Dermis blood vessel endothelial cell (primary cell): ENCODE measurements at places on chromosomes 4 and X.

DNA sequence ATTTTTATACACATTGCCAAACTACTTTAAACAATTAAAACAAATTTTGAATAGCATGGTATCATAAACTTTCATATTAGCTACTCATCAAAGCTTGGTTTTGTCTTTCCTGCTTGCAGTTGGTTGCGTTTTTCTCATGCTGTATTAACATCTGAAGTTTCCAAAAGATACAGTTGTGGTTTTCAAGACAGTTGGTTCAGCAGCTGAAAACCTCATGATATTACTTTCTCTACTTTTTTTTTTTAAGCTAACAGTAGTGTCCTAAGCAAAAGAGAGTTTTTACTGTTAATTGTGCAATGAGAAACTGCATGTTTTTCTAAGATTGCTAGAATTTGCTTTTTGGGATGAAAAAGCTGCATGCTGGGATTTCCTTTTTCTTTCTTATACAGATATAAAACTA is 15.2 kb downstream of the RUFY3 start:
- DNase-seq = no peak

GRCh38 chrX:33205321-33205720 is 6.0 kb downstream of the DMD start:
- DNase-seq = no peak

DNA sequence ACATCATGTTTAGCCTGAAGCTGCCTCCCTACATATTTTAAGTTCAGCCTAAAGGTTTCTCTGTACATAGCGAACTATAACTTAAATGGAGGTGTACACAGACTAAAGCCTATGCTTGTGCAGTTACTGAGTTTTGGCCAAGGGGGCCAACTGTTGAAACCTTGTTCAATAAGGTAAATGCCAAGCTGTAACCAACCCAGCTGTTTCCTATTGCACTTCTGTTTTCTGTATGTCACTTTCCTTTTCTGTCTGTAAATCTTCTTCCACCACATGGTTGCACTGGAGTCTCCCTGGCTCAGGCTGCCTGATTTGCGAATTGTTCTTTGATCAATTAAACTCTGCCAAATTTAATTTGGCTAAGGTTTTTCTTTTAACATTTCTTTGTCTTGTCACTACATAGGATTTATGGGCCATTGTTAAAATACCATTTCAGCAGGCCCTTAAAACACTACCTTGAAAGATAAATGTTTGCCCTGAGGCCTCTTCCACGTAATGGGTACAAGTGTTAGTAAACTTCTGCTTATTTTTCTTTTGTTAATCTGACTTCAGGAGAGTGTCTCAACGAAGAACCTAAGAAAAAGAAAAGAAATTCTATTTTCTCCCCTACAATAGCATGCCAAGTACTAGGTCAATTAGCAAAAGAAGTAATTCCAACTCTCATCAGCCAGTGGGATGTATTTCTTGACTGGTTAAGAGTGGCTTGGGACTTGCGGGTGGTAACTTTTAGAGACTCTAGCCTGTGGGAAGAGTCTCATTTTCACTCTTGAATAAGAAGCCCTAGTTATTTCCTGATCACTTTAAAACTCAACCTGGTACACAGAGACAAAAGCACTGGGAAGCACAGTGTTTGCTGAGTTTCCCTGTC is 45.7 kb upstream of the PRSS12 start:
- DNase-seq = no peak

DNA sequence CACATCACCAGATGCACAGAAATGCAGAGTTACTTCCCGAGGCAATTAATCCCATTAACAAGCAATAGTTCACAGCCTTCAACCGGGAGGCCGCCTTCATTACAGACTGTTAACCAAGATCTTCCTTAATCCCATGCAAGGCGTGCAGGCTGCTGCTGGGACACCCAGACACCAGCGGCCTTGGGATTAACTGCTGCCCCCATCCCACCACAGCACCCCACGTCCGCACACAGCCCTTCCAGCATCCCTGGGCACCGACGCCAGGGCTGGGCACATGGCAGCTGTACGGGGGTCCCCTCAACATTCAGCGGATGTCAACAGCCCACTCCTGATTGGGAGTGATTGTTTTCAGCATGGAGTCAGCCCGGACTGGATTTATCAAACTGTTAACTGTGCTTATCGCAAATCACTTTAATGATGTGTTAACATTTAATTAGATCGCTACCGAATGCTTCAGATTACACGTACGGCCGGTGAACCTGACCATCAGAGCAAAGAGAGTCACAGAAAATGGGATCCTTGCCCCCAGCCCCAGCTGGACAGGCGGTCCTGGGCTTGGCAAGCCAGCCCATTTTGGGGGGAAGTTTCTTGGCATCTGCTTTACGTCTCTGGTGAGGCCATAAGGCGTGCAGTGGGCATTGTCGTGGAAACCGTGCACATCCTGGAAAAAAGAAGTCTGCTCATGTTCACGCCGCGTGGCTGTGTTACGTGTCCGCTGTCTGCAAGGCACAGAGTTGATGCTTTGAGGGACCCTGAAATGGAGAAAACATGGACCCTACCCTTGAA is 126.4 kb downstream of the HMX1 start:
- no peak for DNase-seq

DNA sequence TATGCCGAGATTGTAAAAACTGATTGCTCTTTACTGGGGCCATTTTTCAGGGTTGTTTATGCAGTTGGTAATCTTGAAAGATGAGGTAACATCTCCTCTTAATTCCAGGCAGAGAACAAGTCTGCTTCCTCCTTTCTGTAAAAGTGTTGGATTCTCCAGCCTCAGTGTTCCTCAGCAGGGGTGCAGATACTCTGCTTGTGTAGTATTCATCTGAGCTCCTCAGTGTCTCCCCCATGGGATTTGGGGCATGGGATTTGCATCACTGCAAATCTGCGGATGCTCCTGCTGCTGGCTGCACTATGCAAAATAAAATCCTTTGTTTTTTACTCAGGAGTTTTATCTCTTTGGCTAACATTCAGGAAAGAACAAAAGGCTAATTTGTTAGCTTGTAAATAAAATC is 104.9 kb upstream of the ATP8A1 start:
- no peak for DNase-seq

DNA sequence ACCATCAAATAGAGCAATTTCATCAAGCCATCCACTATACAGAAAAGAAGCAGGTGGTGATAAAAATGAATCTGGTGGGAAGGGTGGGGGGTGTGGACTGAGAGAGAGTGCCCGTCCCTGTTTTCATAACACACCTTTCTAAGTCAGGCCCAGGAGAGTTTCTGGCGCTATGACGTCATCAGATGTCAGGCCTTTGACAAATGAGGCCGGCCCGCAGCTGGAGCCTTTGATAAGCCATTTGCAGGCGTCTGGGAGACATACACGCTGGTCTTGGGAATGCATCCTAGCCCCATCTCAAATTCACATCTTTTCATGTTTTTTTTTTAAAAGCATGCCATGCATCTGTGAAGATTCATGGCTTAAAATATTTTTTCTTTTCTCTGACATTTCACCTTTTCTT is 404.5 kb downstream of the BCOR start:
- no peak for DNase-seq

DNA sequence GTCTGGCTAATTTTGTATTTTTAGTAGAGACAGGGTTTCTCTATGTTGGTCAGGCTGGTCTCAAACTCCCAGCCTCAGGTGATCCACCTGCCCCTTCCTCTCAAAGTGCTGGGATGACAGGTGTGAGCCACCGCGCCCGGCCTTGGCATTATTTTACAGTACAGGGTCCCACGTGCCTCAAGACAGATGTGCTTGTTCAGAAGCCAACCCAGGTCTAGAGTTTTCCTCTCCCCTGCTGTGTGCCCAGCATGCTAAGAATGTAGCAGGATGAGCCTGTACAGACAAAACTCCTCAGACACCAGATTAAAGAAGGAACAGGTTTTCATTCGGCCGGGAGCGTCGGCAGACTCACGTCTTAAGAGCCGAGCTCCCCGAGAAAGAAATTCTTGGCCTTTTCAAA is 42.2 kb downstream of the CRLF2 start:
- no peak for DNase-seq

DNA sequence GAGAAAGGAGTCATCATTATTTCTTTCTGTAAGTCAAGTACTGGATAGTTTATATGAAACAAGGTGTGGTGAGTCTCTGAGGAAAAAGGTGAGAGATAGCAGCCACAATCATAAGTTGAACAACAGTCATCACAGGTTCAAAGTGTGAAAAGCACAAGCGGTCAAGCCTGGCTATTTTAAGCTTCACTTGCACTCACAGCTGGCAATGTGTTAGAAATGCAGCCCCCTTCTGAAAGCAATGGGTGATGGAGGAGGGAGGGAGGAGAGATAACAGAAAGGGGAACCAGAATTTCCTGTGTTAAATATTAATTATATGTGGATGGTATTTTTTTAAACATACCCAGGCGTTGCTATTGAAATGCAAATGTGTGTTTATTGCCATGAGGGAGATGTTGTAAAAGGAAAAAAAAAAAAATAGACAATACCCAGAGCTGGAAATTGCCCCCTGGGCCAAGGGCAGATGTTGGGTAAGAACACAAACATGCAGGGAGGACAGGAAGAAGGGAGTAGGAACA is 26.9 kb upstream of the BMP3 start:
- no peak for DNase-seq

DNA sequence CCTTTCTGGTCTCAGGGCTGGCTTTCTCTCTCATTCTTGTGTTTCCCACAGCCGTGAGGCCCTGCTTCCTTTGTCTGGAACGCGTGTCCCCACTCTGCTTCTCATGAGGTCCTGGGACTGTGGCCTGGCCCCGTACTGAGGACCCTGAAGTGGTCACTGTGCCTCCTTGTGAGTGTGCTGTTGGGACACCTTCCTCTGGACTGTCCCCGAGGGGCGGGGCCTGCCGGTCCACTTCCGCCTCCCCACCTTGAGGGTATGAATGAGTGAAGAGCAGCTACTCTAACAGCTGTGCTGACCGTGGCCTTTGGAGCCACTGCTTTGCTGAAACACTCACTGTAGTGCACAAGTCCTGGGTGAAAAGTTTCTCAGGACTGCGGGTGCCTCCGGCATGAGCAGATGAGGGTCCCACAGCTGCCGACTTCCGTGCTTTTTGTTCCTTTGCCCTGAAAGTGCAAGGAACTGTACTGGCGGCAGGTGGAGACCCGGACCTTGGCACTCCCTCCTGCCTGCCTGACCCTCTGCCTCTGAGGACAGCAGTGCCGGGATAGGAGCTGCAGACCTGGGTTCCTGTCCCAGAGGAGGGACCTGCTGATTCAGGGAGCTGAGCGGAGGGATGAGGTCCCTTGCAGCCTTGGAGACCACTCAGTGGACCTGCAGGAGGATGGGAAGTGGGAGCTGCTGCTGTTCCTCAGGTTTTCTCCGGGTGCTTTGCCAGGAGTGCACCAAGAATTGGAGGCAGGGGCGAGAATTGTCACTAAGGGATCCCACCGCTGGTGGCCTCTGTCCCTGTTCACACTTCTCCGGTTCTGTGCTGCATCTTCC is 38.0 kb downstream of the HTT-AS start:
- DNase-seq = no peak

GRCh38 chrX:103791826-103792485 is 15.3 kb downstream of the PLP1 start:
- peak; percentile 6 for DNase-seq

GRCh38 chr4:42497142-42497910 is 100.0 kb downstream of the SHISA3 start:
- DNase-seq = no peak

DNA sequence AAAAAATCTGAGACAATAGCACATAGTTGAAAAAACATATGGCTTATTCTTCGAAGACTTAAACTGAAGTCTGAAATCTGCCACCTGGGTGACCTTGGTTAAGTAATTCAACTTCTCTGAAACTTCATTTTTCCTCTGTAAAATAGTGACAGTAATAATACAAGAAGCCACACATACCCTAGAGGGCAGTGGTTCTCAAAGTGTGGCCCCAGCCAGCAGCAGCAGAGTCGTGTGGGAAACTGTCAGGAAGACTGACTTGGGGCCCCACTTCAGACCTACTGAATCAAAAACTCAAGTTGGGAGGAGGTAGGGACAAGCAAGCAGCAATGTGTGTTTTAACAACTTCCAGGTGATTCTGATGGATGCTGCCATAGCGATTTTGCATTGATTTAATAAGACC is 249.9 kb downstream of the HNRNPD start:
- no peak for DNase-seq

DNA sequence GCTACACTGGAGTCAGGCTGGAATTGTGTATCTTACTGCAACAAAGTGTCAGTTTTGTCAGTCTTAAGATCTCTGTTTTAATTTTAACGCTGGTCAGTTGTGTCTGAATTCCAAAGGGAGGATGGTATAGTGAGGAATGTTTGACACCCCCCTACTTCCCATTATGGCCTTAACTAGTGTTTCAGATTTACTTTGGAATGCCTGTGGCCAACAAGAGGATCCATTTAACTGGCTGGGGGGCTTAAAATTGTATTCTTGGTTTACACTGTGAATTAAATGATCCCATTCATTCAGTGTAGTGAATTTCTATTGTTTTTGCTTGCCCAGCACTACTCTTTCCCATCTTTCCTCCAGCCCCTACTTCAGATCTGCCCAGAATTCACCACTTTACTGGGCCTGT is 75.8 kb upstream of the IQCM start:
- no peak for DNase-seq

DNA sequence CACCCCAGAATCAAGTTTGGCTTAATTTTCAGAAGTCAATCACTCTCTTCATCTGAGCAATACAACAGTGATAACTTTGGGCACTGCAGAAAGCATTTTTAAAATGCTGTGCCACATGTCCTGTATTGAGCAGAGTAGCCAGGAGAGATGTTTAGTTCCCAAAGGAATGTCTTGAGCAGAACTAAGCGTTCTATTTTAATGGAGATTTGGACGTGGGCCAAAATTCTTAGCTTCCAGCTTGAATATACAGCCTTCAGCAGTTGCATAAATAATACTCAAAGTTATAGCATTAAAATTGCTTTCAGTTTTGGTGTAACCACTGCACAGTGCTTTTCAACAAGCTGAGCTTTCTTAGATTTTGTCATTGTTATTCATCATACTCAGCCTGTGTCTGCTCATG is 679.2 kb downstream of the NLGN4X start:
- no peak for DNase-seq

- peak; percentile 77 for DNase-seq
Measured at GRCh38 chr4:74189331-74190043, 31.6 kb downstream of the MTHFD2L start.

DNA sequence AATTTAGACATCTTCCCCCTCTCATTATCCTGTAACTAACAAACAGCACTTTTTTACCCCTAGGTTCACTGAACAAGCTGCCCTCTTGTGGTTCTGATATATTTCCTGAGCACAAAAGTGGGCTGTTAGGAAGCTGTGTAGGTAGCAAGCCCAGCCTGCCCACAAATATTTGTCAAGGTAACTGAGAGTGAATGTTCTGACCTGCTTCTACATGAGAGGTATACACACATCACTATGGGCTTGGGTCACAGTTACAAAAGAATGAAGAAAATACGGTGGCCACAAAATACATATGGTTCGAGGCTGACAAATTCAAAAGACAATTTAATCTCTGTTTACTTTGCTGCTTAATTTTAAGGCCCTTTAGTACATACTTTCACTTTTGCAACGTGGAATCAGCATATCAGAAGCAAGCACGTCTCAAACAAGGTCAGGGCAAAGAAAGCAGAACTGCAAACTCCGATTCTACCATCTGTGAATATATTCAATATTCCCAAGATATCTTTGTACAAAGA is 78.7 kb downstream of the RBM47 start:
- DNase-seq = peak; percentile 39
